Activated naive CD4-positive, alpha-beta T cell treated with anti-CD3 and anti-CD28 coated beads, Interleukin-2, amount 10 ng/mL, durations not matched to agents 5 hours and 36 hours (primary cell): ENCODE measurements at places on chromosomes 2 and 18. TPM values are rescaled to one million over a fixed set of nuclear protein-coding genes. Genes with fewer than 3 reads are reported as not detected.

VWA3B gene
- not detected for total RNA-seq

CTNNA2 gene
- not detected for total RNA-seq

CYB5A gene
- 25.9 TPM for total RNA-seq

ST8SIA5 gene
- not detected for total RNA-seq

PPP1R1C gene
- total RNA-seq, result not detected

TUBA4B gene
- not detected for total RNA-seq
